Suprapubic skin (tissue), 4 donors: ENCODE measurements at places on chromosomes 11 and 22. TPM values are rescaled to one million over a fixed set of nuclear protein-coding genes. Genes with fewer than 3 reads are reported as not detected.
A peak's percentile ranks its signal among the peaks of the same experiment; 100 is the strongest.

DNA sequence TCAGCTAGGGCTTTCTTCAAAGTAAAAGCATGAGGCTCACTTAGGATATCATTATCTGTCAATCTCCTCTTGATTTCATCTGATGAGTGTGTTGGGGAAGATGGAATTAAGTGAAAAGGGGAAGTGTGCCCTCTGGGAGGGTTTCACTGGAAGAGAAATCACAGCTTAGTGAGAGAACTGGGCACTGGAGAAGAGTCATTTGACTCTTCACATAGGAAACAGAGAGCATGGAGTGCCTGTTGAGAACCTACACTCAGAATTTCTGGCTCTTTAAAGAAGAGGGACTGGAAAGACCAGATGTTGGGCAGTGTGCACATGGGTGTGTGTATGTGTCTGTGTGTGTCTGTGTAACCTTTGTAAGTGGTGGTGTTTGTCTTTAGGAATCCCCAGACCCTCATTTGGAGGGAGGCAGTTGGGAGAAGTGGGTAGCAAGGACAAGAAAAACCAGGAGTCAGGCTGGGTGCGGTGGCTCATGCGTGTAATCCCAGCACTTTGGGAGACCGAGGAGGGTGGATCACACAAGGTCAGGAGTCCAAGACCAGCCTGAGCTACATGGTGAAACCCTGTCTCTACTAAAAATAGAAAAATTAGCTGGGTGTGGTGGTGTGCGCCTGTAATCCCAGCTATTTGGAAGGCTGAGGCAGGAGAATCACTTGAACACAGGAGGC, 10.0 kb downstream of the STX3 start:
- no peak for DNase-seq

Gene F2
- total RNA-seq: not detected

DNA sequence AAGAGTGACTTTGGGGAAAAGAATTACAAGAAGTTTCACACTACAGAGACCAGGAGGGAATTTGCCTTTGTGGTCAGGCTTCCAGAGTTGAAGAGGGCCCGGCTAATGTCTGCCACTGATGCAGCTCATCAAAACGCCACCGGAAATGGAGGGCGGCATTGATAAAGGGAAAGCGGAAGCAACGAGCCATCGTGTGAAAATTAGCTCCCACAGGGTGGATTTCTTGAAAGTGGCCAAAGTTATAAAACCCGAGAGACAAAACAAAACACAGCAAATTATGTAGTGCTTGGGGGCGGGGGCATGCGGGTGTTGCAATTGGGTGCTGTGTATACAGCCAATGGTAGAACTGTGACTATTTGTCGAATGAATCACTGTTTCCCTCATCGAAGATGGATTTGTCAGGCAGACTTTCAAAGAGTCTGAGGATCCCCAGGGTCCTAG, 113.0 kb downstream of the ADAMTS15 start:
- no peak for DNase-seq

GRCh38 chr11:46383974-46384701, 2.7 kb downstream of the MDK start:
- DNase-seq: no peak

DNA sequence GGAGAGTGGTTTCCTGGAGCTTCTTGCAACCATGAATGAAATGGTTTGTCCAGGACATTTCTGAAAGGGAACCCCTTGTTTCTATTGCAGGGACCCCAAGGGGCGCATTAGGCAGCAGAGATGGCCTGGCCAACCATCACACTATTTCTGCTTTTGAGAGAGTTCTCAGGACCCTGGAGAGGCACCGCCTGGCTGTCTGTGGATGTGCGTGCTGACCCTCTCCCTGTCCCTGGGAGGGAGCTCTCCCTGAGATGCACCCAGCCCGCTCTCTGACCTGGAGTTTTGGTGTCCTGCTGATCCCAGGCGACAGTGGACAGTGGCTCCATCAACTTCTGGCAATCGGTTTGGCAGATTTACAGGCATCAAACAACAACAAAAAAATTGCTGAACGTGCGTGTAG, 80.3 kb upstream of the SLC22A12 start:
- DNase-seq: peak; percentile 26

DNA sequence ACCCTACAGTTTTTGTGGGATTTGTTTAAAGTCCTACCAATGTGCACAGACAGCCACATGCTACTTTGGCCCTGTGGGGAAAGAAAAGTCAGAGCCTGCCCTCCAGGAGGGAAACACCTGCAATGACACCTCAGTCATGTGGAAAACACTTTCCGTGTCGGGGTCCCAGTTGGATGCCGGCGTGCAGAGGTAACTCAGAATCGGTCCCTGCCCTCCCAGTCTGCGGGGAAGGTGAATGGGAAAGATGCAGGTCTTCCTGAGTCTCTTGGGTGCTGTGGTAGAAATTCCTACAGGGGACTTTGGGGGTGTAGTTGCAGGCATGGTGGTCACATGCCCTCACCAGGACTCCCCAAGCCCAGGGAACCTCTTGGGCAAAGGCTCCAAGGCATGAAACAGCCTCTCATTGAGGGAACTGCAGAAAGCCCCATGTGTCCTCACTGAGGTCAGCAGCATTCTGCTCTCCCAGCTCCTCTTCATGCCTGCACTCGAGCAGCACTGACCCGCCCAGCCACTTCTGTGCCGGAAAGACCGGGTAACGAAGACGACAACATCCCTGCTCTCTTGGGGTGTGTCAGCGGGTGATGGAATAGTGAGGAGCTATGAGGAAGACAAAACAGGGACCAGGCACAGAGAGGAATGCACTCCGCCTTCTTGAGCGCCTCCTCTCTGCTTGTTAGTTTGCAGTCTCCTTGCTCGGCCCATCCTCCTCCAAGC, 4.7 kb downstream of the RIBC2 start:
- no peak for DNase-seq

DNA sequence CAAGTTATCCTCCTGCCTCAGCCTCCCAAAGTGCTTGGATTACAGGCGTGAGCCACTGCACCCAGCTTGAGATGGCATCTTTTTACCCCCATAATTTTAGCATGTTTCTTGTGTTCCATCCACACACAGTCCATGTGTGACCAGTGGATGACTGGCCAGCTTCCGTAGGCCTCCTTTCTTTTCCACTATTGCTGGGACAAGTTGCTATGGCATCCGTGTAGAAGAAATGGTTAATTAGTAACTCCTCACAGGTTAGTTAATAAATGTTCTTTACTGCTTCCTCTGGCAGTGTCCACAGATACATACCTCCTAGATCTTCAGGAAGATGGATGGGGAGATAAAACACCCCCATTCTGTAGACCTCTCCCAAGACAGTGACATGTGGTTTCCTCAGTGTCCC, 154.3 kb upstream of the RASSF10 start:
- DNase-seq: no peak

DNA sequence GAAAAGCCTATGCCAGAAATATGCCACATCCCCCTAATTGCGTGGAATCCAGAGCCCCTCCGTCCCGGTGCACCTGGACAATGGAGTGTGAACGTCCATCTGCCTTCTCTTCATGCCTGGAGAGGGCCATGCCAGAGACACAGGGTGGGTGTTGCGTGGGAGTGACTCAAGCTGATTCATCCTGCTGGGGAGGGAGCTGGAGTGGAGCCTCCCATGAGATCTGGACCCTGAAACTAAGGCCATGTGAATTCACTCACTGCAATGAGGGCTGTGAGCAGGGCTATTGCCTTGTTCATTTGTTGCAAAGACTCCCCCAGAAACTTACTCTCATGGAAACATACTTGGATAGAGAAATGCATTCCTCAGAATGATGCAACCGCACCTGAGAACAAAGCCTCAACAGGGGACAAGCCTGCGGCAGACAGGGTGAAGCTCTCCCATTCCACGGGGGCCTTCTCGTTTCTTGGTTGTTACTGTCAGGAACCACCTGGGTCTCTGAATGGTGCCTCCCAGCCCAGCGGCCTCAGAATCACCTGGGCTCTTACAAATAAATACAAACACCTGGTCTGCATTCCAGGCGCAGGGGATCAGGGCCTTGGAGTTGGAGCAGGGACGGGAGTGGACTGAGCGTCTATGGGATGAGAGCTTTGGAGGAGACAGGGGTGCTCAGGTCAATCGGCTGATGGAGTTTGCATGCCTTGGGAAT, 1031.2 kb downstream of the BRD1 start:
- no peak for DNase-seq
